ENCODE measurements at places on chromosomes 3 and 15. TPM values are rescaled to one million over a fixed set of nuclear protein-coding genes. Genes with fewer than 3 reads are reported as not detected.

Gene GCSAM
- 0.86 TPM for polyA plus RNA-seq

Gene GOLGA8T
- not detected for polyA plus RNA-seq

Gene TLR9
- 0.18 TPM for polyA plus RNA-seq

Gene ZNF501
- polyA plus RNA-seq, result 13.2 TPM

Gene TRIM71
- 7.4 TPM for polyA plus RNA-seq

Gene AHSG
- 1.0 TPM for polyA plus RNA-seq

Gene MORC1
- polyA plus RNA-seq, result 0.49 TPM

Gene CNTN3
- 5.8 TPM for polyA plus RNA-seq

Gene COMMD2
- polyA plus RNA-seq, result 59.6 TPM

Gene OXTR
- 0.80 TPM for polyA plus RNA-seq

Gene ZDHHC19
- polyA plus RNA-seq, result not detected

Gene BCL6
- polyA plus RNA-seq, result 9.4 TPM

Gene GOLGA6B
- not detected for polyA plus RNA-seq

Gene SUCLG2
- 79.6 TPM for polyA plus RNA-seq

Gene MUC20
- 18.8 TPM for polyA plus RNA-seq

Gene GRK7
- not detected for polyA plus RNA-seq

Gene XCR1
- 0.12 TPM for polyA plus RNA-seq

Gene PLSCR2
- polyA plus RNA-seq, result 1.8 TPM

Gene WNT7A
- not detected for polyA plus RNA-seq

GRCh38 chr15:78718837-78719236, 77.8 kb upstream of the CHRNB4 start:
- no peak for DNase-seq

DNA sequence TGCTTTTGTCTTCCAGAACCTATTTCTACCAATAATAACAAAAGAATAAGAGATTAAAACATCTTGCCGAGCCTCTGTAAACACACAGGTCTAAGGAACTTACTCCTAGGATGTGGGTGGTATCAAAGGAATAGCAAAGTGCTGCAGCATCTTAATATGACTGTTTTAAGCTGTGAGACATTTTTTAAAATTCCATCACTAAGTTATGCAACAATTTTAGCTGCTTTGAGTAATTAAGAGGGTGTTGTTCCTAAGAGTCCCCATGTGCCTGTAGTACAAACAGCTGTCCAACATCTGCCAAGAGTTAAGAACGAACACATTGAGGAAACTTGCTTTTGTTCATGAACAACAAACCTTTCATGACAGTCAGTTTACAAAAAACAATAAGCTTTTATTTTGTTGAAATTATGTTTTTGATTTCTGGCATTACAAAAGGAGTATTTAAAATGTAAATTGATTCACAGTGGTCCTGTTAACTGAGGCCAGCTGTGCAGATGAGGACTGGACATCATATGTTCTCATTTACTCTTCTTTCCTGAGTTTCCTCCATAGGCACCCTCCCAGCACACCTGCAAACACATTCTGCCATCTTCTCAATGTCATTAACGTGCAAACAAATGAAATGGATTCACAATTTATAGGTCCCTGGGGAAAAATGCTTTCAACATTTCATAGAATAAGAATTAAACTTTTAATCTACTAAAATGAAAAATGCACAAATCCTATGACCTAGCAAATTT, 337.3 kb upstream of the ARHGEF26 start:
- DNase-seq, result no peak

DNA sequence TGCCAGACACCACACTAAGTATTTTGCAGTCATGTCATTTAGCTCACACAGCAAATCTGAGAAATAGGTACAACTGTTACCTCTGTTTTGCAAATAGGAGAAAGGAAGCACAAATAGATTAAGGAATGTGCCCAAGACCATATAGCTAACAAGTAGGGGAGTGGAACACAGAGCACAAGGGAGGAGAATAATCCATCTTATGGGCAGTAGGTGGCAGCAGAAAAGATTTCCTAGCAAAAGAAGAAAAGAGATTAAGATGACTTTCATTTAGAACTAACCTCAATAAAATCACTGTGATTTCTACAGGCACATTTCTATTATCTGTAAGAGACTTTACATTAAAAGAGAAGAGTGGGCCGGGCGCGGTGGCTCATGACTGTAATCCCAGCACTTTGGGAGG, 49.1 kb downstream of the NR1I2 start:
- no peak for DNase-seq

DNA sequence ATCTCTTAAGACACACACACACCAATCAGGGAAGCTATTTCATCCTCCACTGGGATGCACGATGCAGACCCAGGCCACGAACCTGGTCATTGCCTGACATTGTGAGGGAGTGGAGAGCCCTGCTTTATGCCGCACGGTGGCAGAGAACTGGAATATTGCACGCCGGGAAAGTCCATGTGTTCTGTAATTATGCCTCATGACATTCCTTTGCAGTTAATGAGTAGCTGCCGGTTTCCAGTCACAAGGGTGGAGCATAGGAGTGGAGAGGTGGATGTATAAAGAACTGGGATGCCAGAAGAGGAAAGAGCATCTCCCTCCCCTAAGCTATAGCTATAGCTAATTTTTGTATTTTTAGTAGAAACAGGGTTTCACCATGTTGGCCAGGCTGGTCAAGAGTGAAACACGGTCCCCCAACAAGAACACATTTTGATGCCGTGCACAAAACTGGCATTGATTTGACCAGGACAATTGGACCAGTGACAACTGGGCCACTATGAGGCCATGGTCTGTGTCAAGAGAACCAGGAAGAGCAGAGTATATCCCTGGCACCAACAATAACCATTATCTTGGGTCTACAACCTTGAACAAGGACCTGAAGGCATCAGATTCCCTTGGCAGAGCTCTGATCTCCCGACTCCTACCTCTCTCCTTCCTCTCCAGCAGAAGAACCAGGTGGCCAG, 51.4 kb downstream of the SH3BP5 start:
- no peak for DNase-seq

- no peak for DNase-seq
Observed at GRCh38 chr3:134809427-134810051, 14.5 kb downstream of the EPHB1 start.

- DNase-seq, result no peak
Observed at GRCh38 chr3:149703466-149703865, 45.6 kb upstream of the WWTR1 start.

DNA sequence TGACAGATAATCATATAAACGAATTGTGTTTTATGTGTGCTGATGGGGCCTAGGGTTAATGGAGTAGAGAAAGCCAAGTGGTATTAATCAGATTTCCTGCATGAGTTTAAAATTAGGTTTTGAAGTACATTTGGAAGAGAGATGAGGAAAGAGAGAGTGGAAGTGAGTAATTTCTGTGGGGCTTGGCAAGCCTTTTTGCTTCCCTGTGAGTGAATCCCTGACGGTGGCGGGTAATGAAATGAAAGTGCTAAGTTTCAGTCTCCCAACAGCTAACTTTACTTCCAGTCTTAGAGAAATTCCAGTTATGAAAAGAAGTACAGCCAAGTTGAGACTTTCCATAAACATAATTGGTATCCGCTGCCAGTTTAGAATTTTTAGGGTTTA, 139.4 kb downstream of the BBX start:
- no peak for DNase-seq

DNA sequence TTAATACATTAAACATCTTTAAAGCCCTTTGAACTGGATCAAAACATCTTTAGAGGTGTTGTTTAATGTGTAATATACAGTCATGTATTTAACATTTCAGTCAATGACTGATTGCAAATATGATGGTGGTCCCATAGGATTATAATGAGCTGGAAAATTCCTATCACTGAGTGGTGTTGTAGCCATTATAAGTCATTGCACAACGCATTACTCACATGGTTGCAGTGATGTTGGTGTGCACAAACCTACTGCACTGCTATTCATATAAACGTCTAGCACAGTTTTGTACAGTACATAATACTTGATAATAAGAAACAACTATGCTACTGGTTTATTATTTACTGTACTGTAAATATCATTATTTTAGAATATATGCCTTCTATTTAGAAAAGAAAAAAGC, 75.6 kb downstream of the DTWD1 start:
- DNase-seq, result no peak

- DNase-seq, result no peak
Observed at GRCh38 chr3:185934174-185934557, 3.6 kb downstream of the TRA2B start.

- no peak for DNase-seq
Observed at GRCh38 chr3:138206196-138206595, 19.1 kb downstream of the ARMC8 start.

DNA sequence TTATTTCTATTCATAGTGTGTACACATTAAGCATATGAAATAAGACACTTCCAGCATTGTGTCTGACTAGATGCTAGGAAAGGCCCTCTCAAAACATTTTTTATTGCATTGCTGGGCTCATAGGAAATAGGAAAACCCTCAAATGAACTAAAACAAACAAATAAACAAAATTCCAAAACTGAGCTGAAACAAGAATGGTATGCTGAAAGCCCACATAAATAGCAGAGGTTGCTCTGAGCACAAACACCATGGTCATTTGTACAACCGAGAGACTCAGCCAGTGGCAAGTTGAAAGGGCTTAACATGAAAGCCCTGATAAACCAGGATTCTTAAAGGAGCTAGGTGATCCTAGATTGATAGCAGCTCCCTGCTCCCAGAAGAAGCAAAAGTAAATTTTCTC, 310.0 kb upstream of the WNT5A start:
- DNase-seq, result no peak

- DNase-seq, result no peak
Observed at GRCh38 chr15:71215126-71215894, 100.0 kb downstream of the THSD4 start.

DNA sequence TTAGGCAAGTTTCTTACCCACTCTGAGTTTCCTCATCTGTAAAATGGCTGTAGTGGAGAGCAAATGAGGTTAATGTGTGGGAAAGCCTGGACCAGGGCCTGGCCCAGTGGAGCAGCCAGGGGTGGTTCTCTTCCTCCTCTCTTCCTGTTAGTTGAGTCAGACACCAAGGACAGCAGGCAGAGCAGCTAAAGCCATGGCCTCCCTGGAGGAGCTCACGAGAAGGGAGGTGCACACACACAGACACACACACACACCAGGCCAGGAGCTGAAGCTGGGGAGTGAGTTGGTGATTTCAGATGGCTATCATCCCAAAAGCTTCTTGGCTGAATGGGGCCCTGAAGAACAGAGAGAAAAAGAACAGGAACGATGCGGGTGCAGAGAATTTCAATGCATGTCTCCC, 33.2 kb upstream of the TSPAN3 start:
- no peak for DNase-seq

- no peak for DNase-seq
Observed at GRCh38 chr3:143098032-143098764, 21.4 kb upstream of the CHST2 start.

- no peak for DNase-seq
Observed at GRCh38 chr15:39685999-39686613, 96.5 kb downstream of the FSIP1 start.

GRCh38 chr3:4409971-4410573, 57.0 kb downstream of the SUMF1 start:
- no peak for DNase-seq

GRCh38 chr3:37985637-37986320, 4.8 kb upstream of the VILL start:
- no peak for DNase-seq

DNA sequence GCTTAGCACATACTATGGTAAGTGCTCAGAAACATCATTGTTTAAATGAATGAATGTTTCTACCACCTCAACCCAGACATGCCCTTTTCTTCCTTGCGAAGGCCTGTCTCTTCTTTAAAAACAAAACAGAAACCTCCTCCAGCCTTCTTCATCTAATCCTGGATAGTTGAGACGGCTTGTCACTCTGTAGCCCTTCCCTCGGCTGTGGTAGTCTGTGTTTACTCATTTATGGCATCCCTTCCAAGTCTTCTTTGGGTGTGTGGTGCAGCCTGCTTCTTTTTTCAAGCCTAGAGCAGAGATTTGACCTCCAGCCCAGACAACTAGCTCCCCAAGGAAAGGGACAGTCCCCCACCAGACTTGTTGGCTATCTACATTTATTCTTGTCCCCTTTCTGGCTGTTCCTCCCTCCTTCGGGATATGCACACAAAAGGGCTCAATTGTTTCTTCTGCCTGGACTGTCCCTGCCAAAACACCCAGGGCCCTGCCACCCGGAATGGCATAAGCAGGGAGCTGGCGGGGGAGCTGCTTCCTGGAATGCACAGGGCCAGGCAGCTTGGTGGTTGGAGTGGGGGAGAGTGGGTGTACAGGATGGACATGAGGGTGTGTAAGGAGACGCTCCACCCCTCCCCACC, 67.8 kb downstream of the ITGA11 start:
- DNase-seq, result no peak

GRCh38 chr15:45715528-45715927, 80.7 kb downstream of the SQOR start:
- no peak for DNase-seq

DNA sequence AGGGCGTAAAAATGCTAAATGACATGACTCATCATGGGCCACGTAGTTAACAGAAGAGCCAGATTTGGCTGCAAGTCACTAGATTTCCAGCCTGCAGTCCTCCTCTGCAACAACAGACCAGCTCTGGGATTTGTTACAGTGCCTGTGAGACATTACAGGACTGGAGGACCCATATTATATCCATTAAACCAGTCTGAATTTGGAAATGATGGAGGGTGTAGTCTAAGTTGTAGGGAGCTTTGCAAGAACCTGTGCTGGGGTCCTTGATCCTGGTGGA, 10.8 kb downstream of the ZNF774 start:
- DNase-seq, result no peak

DNA sequence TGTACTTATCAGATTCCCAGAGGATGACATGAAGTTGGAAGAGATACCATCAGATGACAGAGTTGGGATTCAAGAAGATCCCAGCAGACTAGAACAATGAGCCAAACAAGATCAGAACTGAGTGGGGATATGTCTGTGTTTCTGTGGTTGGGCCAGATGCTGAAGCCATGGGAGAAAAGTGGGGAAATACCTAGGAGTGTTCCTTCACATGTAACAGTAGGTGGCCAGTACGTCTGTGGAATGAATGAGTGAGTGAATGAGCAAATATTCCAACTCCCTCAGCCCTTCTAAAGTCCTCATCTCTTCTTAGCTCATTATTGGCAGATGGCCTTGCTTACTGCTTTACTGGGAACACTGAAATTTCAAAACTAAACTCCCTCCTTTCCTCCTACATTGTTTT, 32.2 kb upstream of the GREM1 start:
- DNase-seq, result no peak

DNA sequence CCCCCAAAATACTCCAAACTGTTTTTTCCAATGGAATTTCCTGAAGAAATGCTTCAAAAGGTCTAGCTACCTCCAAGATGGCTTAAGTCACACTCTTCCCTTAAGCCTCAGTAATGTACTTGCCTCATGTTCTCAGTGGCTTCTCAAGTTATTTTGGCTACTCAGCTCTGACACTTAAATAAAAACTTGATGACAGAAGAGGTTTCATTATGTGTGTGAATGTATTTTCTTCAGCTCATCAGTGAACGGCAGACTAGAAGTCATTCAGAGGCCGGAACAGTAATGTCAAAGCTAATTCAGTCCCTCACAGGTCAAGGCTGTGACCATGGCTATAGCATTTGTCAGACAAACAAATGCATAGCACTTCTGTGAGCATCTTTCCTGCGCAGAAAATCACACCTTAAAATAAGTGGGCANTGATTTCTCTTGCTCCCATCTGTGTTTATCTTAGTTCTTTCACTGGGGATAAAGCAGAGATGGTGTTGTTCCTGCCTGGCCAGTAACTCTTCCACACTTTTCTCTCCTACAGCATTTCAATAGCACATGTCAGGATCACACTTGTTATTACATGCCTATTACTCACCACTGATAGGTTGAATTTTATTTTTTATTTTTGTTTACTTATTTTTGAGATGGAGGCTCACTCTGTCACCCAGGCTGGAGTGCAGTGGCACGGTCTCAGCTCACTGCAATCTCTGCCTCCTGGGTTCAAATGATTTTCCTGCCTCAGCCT, 68.5 kb upstream of the PLCL2 start:
- DNase-seq, result no peak

Measured in right renal cortex interstitium (tissue), 3 donors.